ENCODE measurements at places on chromosomes 6 and 20.

- no peak for DNase-seq
These were observed 407.3 kb upstream of the FLRT3 start for GRCh38 chr20:14744723-14745122.

DNA sequence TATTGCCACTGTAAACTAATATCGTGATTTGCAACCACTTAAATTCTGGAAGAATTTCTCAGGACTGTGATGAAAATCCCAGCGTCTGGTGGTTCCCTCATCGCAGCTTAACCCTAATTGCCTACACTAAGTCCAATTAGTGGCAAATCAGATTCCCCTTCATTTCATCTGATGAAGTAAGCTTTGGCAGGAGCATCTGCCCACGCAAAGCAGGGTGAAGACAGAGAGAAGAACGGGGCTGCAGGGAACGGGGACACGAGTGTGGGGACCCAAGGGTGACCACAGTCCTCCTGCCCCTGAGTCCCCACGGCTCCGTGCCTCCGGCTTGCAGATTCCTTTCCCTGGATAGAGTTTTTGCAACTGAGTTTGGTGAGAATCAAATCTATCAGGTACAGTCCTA lies 159.5 kb downstream of the LY86 start:
- DNase-seq = no peak

DNA sequence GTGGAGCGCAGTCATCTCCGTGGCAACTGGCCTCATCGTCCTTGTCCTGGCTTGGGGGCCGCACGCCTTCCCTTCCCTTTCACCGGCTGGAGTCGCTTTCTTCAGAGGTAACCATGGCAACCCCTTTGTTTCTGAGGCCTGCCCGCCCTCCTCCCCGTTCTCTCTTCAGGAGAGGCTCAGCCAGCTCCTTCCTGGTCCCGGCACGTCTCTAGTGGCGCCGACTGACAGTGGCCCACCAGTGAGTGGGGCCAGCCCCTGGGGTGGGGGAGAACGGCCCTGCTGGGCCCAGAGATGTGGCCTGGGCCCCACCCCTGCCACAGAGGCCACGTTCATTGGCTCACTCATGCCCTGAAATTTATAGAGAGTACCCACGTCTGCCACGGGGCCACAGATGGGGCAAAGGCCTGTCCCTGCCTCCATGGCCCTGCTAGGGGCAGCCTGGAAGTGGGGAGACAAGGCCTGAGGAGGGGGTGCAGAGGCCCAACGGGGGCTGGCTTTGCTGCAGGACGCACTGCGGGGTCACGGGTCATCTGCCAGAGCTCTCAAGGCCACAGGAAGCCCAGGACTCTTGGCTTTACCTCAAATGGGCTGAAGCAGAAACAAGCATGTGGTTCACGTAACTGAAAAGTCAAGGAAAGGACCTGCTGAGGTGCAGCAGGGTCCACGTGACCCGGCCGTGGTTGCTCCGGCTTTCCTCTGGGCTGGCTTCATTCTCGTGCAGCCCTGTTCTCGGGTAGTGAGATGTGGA lies 1.4 kb upstream of the OSBPL2 start:
- DNase-seq = no peak

DNA sequence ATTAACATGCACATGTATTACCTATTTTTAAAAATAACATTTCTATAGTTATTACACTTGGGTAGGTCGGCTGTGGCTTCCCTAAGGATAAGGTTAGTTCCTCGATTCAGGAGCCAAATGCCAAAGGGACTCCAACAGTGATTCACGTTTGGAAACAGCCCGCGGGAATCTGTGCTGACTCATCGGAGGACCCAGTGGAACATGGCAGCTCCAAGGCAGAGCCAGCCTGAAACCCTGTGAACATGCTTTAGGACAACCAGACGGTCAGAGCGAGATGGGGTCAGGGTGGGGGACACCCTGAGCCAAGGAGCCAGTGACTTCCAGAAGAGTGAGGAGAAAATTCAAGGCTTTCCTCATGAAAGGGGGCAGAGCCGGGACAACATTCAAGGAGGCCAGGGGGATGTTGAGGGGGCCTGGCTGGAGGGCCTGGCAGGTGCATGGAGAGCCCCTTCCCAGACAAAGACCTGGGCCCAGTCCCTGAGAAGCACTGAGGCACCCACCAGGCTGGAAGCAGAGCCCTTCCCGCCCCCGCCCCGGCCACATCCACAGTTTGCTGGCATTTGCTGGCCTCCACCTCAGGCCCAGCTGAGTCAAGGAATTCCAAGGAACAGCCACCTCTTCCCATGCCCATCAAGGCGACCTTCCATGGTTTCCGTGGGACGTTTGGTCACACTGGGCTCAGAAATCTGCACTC lies 133.2 kb downstream of the SNX5 start:
- peak; percentile 51 for DNase-seq

GRCh38 chr20:64057628-64058498 lies 5.1 kb upstream of the TCEA2 start:
- no peak for DNase-seq

DNA sequence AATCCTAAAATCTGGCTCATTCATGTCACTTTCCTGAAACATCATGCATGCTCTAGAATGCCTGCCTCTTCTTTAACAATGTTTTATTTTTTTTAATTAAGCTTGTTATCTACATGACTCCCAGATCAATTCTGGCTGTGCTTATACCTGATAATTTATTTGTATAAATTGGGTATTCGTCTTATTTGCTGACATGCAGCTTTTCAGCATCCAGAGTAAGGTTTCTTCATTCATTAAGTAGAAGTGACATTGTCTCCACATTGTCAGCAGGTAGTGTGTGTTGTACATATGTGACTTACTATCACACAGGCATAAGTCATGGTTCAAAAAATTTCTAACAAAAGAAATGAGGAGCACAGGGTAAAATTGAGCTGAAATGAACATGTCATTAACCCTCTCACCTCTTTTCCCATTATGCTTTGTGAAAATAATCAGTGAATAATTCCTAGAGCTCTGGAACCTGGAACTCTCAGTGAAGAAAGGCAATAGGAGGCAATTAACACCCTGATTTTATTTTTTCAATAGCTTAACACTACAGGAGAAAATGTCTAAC lies 157.4 kb downstream of the OPRM1 start:
- no peak for DNase-seq

GRCh38 chr20:38243709-38244020 lies 16.9 kb downstream of the KIAA1755 start:
- no peak for DNase-seq

Data from Panc1 (cell line).